T-cell (primary cell): ENCODE measurements at places on chromosomes 16 and 17.

GRCh38 chr17:19322861-19323260, 39.7 kb downstream of the B9D1 start:
- no peak overlapping the region for H3K27ac ChIP-seq
- H3K27me3 ChIP-seq: peaks cover 5% of the 10 kb centered on the region
- no peaks in the 10 kb centered on the region for H3K4me1 ChIP-seq

DNA sequence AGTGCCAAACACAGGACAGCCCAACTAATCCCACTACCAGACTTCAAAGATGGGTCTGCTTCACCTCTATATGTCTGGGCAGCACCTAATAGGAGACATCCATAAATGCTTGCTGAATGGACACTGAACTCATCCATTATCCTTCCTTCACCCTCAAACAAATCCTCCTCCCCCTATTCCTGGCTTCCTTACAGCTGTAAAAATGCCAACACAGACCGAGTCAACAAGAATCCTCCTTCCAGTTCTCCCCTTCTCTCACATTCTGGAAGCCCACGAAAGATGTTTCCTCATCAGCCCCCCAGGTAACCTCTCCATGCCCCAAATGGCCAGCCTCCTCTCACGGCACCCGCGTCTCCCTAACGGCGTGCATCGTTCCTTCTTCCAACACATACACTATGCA, 12.3 kb downstream of the PELP1 start:
- H3K27ac ChIP-seq: no peak overlapping the region
- peaks cover 14% of the 10 kb centered on the region for H3K4me1 ChIP-seq
- no peaks in the 10 kb centered on the region for H3K27me3 ChIP-seq
- no peak overlapping the region for H3K4me3 ChIP-seq

DNA sequence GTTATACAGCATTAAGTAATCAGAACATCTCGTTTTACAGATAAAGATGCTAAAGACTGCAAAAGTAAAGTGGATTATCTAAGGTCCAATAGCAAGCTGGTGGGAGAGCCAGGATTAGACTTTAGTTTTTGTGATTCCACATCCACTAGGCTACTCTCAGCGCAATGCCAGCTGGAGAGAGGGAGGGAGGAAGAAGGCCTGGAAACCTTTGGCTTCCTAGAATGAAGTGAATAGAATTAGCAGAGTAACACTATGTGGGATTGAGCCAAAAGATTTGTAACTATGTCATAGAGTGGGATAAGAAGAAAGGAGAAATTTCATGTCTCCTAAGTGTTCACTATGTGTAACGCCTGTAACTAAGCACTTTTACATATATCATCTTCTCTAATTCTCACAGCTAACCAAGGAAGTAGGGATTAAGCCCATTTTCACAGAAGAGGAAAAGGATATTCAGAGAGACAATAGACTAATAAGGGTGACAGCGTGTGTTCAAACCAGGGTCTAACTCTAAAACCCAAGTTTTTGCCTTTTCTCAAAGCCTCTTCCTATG, 25.4 kb upstream of the NSRP1 start:
- H3K27me3 ChIP-seq: peaks cover 9% of the 10 kb centered on the region
- no peaks in the 10 kb centered on the region for H3K36me3 ChIP-seq
- no peak for DNase-seq
- no peaks in the 10 kb centered on the region for H3K4me1 ChIP-seq
- no peak overlapping the region for H3K4me3 ChIP-seq

DNA sequence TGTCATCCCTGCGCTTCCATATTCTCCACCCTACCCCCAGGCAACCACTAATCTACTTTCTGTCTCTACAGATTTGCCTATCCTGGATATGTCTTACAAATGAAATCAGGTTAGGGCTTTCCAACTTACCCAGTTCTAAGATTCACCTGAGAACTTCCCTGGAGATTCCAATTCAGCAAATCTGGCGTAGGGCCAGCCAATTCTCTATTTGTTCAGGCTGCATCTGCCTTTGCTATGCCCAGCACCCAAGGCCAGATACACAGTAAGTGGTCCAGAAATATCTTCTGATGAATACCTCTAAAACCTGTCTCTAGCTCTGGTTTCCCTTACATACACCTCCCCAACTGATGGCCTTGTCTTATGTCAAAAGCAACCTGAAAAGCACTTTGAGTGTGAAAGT, 10.4 kb upstream of the CTCF start:
- H3K27ac ChIP-seq: no peak overlapping the region
- no peaks in the 10 kb centered on the region for H3K27me3 ChIP-seq
- H3K4me3 ChIP-seq: no peak overlapping the region
- no peak for DNase-seq
- peaks cover 5% of the 10 kb centered on the region for H3K36me3 ChIP-seq

DNA sequence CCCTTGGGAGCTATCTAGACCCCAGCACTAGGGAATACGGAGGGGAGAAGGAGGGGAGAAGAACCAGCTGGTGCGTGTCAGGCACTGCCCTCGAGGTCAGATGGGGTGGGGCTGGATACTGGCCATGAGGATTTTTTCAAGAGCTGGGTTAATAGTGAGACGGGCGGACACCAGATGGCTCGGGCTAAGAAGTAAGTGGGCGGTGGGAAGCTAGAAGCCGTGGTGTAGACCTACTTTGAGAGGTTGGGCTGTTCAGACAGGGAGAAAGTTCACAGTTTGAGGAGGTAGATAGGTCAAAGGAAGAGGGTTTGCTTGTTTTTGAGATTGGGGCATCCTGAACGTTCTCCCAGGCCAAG, 303.8 kb downstream of the SEC14L1 start:
- DNase-seq: no peak
- H3K27me3 ChIP-seq: no peaks in the 10 kb centered on the region
- peaks cover 100% of the 10 kb centered on the region for H3K4me1 ChIP-seq
- peak overlapping the region; percentile 36 for H3K4me3 ChIP-seq
- H3K36me3 ChIP-seq: no peaks in the 10 kb centered on the region

DNA sequence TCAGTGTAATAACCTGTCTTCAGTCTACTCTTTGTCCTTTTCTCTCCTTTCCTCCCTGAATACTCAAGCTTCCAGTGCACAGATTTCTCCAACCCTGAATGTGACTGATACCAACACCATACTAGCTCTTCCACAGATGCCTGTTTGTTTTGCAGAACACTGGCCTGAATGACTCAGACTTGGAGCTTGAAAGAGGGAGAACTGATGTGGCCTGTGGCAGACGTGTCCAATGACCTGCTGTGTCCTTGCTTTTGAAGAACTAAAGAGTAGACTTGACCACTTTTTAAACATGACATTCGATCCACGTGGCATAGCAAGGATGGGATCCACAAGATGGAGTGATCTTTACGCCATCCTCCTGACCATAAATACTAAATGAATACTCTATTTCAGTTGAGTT, 361.0 kb downstream of the WWOX start:
- H3K36me3 ChIP-seq: no peaks in the 10 kb centered on the region
- no peaks in the 10 kb centered on the region for H3K4me1 ChIP-seq
- no peaks in the 10 kb centered on the region for H3K27me3 ChIP-seq
- DNase-seq: no peak

- peaks cover 22% of the 10 kb centered on the region for H3K36me3 ChIP-seq
- peaks cover 6% of the 10 kb centered on the region for H3K4me1 ChIP-seq
- H3K27ac ChIP-seq: peak within 1 kb of the TSS; percentile 74
- peak within 1 kb of the TSS; percentile 51 for H3K4me3 ChIP-seq
- peak; percentile 65 for DNase-seq
Measured at GRCh38 chr17:45261577-45262515, at the start of gene SPATA32. Gene SPATA32 (minus strand): TSS chr17:45262094. CDS start chr17:45262016, 78 bp downstream.

GRCh38 chr17:32876417-32877163, at the start of gene MYO1D:
Gene MYO1D (minus strand): TSS chr17:32877124. CDS start chr17:32876872, 252 bp downstream.
- peak within 1 kb of the TSS; percentile 68 for H3K27ac ChIP-seq
- no peaks in the 10 kb centered on the region for H3K27me3 ChIP-seq
- H3K4me1 ChIP-seq: peaks cover 13% of the 10 kb centered on the region
- H3K36me3 ChIP-seq: no peaks in the 10 kb centered on the region
- H3K4me3 ChIP-seq: peak within 1 kb of the TSS; percentile 62
